ENCODE measurements at places on chromosomes 5 and 9. TPM values are rescaled to one million over a fixed set of nuclear protein-coding genes. Genes with fewer than 3 reads are reported as not detected.

Gene GPR21
- 1.9 TPM for total RNA-seq

Gene PRUNE2
- 122 TPM for total RNA-seq

Gene POMT1
- 24.2 TPM for total RNA-seq

Gene HTR1A
- total RNA-seq, result not detected

Gene CCDC192
- total RNA-seq, result not detected

Gene TTC39B
- total RNA-seq, result 22.1 TPM

Gene CATSPER3
- 0.09 TPM for total RNA-seq

Gene WDR38
- not detected for total RNA-seq

Gene CAMLG
- total RNA-seq, result 42.4 TPM

GRCh38 chr5:10752451-10752850 lies 8.6 kb downstream of the DAP start:
- DNase-seq, result no peak

DNA sequence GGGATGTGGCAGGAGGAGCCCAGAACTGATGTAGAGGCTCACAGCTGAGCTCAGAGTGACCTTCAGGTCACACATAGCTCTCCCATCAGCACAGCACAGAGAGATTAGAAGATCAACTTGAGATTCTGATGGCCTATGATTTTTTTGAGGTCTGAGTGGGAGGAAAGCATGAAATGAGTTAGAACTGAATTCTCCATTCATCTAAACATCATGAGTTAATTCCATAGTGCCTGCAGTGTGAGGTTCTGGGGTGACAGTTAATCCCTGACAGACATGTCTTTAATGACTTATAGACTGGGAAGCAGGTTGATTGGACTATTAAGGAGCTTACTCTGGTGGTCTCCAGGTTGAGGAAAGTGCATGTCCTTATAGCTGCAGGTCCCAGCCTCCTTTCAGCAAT lies 22.4 kb downstream of the SLC22A5 start:
- DNase-seq, result no peak

GRCh38 chr5:151434570-151435237 lies 12.7 kb upstream of the SLC36A1 start:
- DNase-seq, result no peak

- no peak for DNase-seq
These were observed 206.1 kb upstream of the ZNF608 start for GRCh38 chr5:124952566-124952965.

DNA sequence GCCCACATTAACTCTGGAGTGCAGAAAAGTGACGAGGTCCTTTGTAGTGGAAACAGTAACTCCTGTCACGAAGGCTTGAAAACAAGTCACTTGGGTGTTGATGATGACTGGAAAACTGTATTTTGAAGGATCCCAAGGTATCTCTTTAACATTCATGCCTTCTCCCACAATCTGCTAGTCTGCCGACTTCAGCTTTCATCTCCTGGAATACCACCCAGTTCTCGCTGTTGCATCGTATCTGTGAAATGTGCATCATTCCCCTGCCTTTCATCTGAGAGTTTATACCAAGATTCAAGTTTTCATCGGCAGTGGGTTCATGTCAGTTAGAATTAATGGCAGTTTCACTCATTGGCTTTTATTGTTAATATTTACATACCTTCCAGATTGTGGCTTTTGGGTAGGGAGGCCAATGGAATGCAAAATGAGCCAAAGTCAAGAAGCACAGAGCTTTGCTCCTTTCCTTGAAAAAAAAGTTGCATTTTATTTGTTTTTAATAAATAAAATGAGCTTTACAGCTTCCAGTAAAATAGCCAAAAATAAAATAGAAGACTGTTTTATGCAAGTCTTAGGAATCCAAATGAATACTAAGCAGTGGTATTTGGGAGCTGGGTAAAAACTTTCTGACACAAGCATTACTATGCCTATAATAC lies 575.2 kb upstream of the WWC1 start:
- DNase-seq, result no peak

GRCh38 chr9:68651280-68651893 lies 53.7 kb upstream of the PIP5K1B start:
- no peak for DNase-seq

GRCh38 chr5:26482810-26483375 lies 555.5 kb downstream of the CDH9 start:
- DNase-seq, result no peak

DNA sequence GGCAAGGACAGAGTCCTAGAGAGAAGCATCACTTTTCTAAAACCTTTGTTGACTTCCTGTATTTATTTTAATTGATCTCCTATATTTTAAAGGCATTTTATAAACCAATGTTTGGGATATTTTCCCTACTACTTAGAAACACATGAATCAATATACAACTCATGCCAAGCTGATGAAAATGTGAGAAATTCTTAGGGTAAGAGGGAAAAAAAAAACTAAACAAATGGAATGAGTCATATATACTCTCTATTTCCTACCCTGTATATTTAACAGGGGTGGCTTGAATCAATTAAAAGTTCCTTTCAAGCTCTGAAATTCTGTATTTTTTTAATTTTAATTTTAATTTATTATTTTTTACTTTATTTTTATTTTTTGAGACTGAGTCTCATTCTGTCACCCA lies 19.6 kb downstream of the BAAT start:
- DNase-seq, result peak; percentile 65

- peak; percentile 8 for DNase-seq
These were observed 40.0 kb downstream of the CDK5RAP2 start for GRCh38 chr9:120539951-120540350.

- peak; percentile 41 for DNase-seq
These were observed 95.8 kb downstream of the LMNB1 start for GRCh38 chr5:126872561-126873354.

DNA sequence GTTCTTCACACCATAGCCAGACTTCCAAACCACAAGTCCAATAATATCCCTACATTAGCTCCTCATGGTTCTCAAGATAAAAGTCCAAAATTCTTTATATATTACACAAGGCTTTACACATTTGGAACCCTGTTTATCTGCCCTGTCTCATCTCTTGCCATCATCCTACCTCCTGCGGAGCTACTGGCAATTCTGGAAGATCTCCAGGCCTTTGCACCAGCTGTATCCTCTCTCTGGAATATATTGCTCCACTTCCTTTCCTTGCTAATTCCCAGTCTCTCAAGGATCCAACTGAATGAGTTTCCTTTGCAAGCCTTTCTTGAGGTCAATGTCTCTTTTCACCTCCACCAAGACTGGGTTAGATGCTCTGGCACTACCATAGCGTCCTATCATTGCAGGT lies 41.3 kb upstream of the MIER3 start:
- no peak for DNase-seq

DNA sequence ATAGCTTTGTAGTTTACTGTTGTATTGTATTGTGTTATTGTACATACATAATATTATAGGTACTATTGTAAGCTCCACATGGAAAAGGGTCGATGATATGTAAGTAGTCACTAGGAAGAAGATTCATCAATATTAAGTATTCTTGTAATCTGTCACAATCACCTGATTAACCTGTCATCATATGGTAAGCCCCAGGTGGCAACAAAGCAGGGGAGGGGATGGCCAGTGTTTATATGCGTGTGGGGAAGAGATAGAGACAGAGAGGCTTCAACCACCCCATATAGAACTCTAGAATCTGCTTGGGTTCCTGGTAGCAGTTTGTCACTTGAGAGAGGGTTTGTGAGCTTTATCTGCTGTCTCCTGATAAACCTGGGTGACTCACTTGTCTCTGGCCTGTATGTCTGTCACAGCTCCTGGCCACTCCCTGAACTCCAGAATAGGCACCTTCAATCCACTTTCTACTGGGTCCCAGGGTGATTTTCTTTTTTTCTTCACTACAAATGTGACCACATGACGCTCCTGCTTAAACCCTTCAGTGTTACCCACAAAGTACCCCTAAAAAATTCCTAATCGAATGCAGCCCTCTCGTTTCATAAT lies 48.9 kb upstream of the CPEB4 start:
- no peak for DNase-seq

GRCh38 chr5:171323806-171324632 lies 15.0 kb downstream of the TLX3 start:
- no peak for DNase-seq

DNA sequence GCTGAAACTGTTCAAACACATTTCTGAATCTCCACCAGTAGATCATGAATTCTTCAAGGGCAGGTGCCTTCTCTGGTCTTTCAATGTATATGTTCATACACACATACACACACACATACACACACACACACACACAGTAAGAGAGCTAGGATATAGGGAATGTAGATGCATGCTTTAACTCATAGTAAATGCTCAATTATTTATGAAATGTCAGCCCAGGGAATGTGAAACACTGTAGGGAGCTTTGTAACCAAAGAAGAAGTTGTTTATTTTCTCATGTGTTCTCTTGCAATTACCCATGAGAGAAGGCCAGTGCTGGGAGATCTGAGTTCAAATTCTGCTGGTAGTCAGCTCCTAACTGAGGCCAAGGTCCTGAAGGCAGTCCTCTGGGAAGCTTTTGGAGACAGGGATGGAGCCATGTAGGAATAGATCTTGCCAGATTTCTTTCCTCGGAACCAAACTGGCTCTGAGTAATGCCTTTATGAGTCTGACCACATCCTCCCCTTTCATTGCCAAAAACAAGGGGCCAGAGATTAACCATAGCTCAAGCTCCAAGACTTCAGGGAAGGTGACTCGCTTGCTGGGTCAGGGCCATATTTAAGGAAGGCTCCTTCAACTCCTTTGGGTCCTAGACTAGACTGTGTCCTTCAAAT lies 487.0 kb upstream of the TNC start:
- DNase-seq, result peak; percentile 98

GRCh38 chr5:160175438-160176218 lies 53.7 kb upstream of the FABP6 start:
- no peak for DNase-seq

- no peak for DNase-seq
These were observed 141.8 kb downstream of the UNC13B start for GRCh38 chr9:35303567-35303966.

DNA sequence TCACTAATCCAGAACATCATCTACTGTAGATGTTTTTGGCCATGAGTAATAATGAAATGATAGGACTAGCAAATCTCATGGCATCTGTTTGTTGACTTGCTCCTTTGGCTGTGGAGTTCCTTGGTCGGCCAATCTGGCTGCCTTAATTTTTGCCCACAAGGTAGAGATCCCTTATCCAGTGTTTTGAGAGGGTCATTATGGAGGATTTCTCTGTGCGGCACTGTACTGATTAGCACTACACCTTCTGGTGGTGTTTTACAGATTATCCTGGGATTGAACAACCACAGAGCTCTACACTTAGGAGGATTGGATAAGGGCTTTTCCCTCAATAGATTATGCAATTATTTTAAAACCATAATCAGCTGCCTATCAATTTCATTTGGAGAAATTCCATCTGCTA lies 3.2 kb upstream of the ENHO start:
- DNase-seq, result no peak

- DNase-seq, result no peak
These were observed 24.0 kb upstream of the FAM120AOS start for GRCh38 chr9:93477397-93477796.

GRCh38 chr5:102554728-102555127 lies 55.9 kb upstream of the SLCO6A1 start:
- DNase-seq, result no peak

DNA sequence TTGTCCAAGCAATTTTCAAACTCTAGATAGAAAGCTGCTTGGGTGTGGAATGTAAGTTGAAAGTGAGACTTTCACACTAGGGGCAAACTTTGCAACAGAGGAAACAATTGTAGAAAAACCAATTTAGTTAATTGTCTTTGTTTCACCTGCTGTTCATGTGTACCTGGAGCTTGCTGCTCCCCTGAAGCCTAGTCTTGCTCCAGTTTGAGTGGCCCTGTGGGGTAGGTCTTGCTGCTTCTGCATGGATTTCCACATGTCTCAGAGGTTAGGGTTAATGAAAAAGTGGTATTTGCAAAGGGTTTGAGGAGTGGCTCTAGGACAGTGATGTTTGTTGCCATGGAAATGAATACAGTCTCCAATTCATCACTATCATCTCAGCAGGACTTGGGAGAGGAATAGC lies 182.2 kb downstream of the FSTL4 start:
- DNase-seq, result no peak

DNA sequence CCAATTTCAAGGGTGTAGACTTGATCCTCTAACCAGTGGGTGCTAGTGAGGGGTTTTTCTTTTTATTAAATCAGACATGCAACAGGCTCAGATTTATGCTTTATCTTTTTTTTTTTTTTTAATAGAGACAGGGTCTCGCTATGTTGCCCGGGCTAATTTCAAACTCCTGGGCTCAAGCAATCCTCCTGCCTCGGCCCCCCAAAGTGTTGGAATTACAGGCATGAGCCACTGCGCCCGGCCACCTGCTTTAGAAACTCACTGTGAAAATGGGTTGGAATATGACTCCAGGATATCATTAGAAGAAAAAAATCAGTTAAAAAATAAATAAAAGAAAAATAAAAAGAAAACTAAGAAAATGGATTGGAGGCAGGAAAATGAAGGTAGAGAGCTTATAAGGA lies 50.7 kb downstream of the STOM start:
- DNase-seq, result no peak

GRCh38 chr5:147668385-147668784 lies 114.1 kb downstream of the JAKMIP2 start:
- no peak for DNase-seq

DNA sequence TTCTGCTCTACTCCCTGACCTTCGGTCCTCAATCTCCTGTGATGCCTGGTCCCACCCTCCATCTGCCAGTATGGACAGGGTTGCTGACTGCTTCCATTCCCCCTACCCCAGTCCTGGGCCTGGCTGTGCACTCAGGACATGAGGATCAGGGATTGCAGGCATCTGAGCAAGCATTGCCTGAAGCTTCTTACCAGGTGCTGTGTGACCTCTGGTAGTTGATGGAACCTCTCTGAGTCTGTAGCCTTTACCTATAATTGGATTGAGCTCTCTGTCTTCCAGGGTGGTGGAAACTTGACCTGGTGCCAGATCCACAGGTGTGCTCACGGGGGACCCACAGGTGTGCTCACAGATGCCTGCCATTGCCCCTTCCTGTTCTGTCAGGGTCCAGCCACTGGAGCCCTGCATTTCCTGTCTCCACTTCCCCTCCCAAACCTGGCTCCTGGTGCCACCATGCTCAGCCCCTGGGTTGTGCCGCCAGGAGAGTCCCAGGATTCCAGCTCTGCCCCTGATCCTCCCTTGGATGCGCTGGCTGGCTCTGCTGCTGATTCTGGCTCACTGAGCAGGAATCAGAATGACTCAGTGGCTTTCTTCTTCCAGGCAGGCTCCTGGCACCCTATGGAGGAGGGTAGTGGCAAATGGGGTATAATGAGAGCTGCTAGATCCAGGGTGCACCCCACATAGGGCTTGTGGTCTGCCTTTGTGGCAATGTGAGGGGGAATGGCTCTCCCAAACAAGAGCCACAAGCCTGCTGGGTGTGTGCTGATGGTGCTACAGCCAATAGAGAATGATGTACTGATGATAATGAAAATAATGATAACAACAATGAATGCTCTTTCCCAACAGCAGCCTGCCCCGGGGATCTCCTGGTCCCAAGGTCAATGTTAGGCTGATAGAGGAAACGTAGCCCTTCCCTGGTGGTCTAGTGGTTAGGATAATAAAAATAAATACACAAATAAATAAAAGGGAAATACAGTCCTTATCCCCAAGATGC lies 35.2 kb upstream of the PSD2 start:
- peak; percentile 54 for DNase-seq

- DNase-seq, result no peak
These were observed 1016.3 kb upstream of the CTNND2 start for GRCh38 chr5:12920527-12920926.

- DNase-seq, result no peak
These were observed 414.2 kb downstream of the TAF11L14 start for GRCh38 chr5:18048449-18048848.

Measured in fibroblast of the aortic adventitia (primary cell).